ENCODE measurements at places on chromosomes 4 and X.

DNA sequence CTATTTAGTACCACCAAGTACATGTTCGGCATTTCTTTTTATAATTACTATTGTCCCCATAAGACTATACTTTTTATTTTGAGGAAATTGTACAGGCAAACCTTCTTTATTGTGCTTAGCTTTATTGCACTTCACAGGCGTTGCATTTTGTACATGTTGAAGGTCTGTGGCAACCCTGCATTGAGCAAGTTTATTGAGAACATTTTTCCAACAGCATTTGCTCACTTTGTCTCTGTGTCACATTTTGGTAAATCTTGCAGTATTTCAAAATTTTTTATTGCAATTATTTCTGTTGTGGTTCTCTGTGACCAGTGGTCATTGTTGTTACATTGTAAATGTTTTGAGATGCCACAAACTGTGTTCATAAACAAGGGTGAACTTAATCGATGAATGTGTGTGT lies 10.8 kb upstream of the CXCL5 start:
- no peak for DNase-seq

- peak; percentile 45 for DNase-seq
Measured at GRCh38 chrX:108224727-108225621, 133.4 kb downstream of the ATG4A start.

GRCh38 chrX:3779546-3779945 lies 66.1 kb upstream of the PRKX start:
- no peak for DNase-seq

DNA sequence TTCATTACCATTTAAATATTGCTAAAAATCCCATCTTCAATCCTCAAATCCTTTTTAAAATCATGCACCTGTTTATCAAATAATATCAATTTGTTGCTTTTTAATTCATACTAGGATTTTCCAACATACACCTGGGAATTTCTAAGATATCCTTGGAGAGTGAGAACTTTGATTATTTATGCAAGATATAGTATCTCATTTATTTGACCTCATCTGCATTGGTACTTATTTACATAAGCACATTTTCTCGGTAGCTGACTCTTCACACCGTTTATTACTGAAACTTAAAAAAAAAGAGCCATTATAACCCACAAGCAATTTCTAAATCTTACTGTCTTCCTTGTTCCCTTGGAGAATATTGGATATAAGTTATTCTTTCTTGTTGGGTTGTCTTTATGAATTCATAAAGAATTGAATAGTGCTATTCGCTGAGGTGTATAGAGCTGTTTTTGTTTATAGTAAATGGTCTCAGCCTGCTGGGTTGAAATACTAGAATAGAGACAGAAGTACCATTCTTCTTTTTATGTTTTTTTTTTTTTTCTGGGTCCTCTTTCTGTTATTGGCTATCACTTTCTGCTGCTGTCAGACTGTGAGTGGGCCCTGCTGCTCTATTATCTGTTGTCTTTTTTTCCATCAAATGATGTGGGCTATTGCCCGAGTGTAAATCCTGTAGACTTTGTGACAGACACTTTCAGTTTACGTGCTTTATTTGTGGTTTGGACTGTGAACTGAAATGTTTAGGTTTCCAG lies 2.9 kb downstream of the UGT8 start:
- DNase-seq: no peak

- peak; percentile 55 for DNase-seq
Measured at GRCh38 chr4:123480706-123481418, 84.3 kb downstream of the SPRY1 start.

- peak; percentile 58 for DNase-seq
Measured at GRCh38 chrX:106999002-106999975, 723 bp downstream of the MORC4 start.

DNA sequence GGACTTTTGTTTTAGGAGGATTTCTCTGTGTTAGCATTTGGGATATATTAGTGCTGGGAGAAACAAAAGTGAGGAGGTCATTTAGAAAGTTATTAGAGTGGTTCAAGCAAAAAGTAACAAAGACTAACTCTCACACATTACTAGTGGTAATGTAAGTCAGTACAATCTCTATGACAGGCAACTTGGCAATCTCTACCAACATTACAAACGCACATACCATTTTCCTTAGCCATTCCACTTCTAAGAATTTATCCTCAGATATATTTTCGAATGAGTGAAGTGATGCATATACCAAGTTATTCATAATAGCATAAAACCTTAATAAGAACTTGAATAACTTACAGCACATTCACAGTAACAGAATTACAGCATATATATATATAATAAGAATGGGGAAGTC lies 146.2 kb downstream of the PRSS12 start:
- peak; percentile 2 for DNase-seq

- peak; percentile 68 for DNase-seq
Measured at GRCh38 chrX:46686003-46686645, 72.8 kb downstream of the SLC9A7 start.

GRCh38 chr4:13349096-13349495 lies 135.0 kb downstream of the RAB28 start:
- peak; percentile 63 for DNase-seq

DNA sequence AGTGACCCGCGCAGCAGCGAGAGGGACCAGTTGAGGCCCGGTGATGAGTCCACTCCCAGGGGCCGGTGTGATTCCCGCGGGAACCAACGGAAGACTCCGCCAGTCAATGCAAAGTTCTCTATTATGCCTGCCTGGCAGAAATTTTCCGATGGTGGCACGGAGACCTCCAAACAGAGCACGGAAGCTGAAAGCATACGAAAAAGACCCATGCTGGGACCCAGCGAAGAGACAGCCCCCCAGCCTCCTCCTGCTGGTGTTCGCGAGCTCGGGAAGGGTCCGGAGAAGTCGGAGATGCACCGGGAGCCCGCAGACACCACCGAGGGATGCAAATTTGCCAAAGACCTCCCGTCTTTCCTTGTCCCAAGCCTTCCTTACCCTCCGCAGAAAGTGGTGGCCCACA lies 71.7 kb downstream of the AASDH start:
- DNase-seq: no peak

- DNase-seq: no peak
Measured at GRCh38 chr4:56060036-56060435, 111.3 kb downstream of the CEP135 start.

DNA sequence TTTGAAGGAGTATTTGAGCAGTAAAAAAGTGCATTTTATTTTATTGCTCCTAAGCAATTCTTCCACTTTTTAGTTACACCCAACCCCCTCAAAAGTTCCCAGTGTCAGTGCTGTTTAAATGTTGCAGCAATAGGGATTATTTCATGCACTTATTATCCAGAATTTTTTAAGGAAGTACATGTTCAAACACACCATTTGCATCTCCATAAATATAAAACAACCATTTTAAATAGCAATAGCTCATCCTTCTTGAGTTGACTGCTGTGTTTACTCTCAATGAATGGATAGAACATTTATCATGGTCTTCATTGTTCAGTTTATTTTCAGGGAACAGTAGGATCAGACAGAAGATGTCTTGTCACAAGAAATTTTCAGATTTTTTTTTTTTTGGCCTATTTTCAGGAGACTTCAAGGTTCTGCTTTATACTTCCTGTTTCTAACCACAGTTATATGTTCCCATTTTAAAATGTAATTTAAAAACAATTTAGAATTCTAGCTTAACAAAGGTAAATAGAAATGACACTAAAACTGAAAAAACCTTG lies 171.9 kb downstream of the TMA16 start:
- DNase-seq: no peak

DNA sequence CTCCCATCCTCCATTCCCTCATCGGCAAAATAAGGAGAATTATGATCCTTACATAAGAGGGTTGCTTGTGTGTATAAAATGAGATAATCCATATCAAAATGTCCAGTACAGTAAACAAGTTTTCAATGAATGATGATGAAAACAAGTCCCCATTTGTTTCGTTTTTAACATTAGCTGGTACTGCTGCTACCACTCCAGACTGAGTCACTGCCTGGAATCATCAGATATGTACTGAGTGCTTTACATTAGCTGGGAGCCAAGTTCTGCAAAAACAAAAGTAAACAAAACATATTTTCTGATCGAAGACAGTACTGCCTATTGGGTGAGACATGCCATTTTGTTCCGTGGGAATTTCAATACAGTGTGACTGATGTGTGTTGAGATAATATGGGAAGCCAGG lies 123.2 kb upstream of the IGFBP7 start:
- DNase-seq: peak; percentile 20

- no peak for DNase-seq
Measured at GRCh38 chr4:133149932-133150471, 908 bp downstream of the PCDH10 start.

DNA sequence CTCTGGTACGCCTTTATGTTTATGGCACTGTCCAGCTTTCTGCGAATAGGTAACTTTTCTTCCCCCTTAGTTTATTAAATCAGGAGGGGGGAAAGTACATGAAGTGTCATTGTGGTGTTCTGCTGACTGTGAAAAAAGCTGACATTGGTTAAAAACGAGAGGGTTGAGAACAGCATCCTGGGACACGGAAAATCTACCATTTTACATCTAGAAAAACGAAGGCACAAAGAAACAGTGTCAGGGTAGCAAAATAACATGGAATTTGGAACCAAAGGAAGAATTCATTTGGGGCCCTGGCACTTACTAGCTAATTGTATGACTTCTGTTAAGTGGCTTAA lies 1.2 kb upstream of the AMOT start:
- no peak for DNase-seq

- no peak for DNase-seq
Measured at GRCh38 chrX:75230296-75230695, 43.6 kb upstream of the UPRT start.

- DNase-seq: peak; percentile 11
Measured at GRCh38 chr4:32775049-32775448, 2054.9 kb downstream of the PCDH7 start.

GRCh38 chr4:167688660-167689142 lies 403.6 kb upstream of the ANXA10 start:
- no peak for DNase-seq

DNA sequence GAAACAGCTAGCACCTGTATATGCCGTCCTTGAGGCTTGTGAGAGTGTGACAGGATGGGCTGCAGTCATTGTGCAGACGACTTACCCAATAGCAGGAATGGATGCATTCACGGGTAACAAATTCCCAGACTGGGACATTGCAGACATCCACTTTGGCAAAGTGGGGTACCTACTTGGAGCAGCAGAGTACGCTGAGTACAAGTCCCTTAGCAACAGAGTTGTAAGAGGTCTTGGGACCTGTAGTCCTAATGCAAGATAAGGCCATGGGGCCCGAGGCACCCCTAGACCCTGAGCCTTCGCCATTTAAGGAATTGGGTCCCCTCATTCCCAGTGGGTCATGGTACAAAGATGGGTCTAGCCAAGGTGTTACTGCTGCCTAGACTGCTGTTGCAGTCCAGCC lies 55.4 kb upstream of the CCDC149 start:
- no peak for DNase-seq

DNA sequence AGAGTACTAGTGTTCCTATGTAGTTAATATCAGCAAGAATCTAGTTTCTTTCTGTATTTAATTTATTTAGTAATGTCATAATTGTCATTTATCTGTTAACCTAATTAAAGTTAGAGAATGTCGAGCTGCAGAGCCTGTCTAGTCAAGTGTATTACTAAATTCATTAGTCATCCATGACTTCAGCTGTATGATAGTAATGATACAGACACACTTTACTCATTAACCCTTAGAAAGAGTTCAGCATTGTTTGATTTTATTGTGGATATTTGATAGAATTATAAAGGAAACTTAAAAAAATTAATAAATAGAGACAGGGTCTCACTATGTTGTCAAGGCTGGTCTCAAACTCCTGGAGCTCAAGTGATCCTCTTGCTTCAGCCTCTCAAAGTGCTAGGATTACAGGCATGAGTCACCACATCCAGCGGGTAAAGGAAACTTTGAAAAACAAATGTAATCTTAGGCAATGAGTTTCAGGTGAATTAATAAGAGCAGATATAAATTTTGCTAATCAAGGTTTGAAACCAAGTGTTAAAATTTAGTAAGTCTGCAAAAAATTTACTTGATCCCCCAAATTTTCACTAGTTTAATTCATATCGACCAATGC lies 110.6 kb downstream of the ANK2 start:
- DNase-seq: no peak

Data from fibroblast of the aortic adventitia (primary cell).